ENCODE measurements at places on chromosomes 4 and X. TPM values are rescaled to one million over a fixed set of nuclear protein-coding genes. Genes with fewer than 3 reads are reported as not detected.

The BTC gene
- total RNA-seq = not detected

The ZFX gene
- 29.1 TPM for total RNA-seq

The PWWP3B gene
- not detected for total RNA-seq

The GPRASP1 gene
- 2.2 TPM for total RNA-seq
